ENCODE measurements at places on chromosomes 2 and 18.

- no peak for DNase-seq
Measured at GRCh38 chr2:100749771-100750542, 70.0 kb upstream of the NPAS2 start.

GRCh38 chr18:44548291-44549221 is 132.1 kb upstream of the SETBP1 start:
- no peak for DNase-seq

DNA sequence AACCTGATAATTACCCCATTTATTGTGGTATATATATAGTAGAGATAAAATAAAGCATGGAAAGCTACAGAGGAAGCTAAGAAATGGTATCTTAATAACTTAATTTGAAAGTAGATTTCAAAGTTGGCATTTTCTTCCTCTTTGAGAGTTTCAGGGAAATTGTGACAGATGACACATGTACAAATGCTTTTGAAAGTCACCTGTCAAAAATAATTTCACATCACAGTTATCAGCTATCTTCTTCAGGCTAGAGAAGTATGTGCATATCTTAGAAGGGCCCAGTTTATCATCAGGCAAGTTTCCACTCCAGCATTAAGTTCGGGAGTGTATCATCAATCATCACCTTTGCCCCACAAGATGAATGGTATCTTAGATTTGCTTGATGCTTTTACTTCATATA is 457.9 kb downstream of the LRRTM4 start:
- DNase-seq: no peak

GRCh38 chr2:24439280-24439970 is 51.6 kb upstream of the NCOA1 start:
- DNase-seq: no peak

DNA sequence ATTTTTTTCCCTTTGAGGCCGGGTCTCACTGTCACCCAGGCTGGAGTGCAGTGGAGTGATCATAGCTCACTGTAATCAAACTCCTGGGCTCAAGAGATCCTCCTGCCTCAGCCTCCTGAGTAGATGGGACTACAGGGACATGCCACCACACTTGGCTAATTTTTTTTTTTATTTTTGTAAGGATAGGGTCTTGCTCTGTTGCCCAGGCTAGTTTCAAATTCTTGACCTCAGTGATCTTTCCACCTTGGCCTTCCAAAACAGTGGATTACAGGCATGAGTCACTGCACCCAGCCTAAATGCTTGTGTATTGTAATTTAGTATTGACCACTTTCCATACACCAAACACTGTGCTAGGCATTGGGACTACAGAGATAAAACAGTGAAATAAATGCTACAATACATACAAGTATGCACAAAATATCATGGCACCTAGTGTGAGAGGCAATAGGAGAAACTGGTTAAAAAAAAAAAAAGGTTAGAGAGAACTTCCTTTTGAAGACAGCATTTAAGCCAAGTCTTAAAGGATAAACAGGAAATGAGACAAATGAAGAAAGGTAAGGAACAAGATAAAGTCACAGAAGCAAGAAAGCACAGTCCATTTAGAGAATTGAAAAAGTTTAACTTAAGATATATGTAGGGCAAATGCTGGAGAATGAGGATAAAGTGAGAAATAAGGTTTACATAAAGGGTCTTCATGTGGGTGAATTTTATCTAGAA is 113.4 kb downstream of the GORASP2 start:
- peak; percentile 13 for DNase-seq

DNA sequence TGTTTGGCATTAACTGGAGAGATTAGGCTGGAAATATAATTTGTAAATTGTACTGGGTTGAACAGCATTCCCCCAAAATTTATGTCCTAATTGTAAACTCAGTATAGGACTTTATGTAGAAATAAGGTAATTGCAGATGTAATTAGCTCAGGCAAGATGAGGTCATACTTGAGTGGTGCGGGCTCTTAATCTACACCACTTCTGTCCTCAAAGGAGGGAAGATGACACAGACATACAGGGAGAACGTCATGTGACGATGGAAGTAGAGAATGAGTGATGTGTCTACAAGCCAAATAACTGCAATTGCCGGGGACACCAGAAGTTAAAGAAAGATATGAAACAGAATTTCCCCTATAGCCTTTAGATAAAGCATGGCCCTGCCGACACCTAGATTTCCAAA is 1501.1 kb upstream of the PIK3C3 start:
- DNase-seq: no peak

DNA sequence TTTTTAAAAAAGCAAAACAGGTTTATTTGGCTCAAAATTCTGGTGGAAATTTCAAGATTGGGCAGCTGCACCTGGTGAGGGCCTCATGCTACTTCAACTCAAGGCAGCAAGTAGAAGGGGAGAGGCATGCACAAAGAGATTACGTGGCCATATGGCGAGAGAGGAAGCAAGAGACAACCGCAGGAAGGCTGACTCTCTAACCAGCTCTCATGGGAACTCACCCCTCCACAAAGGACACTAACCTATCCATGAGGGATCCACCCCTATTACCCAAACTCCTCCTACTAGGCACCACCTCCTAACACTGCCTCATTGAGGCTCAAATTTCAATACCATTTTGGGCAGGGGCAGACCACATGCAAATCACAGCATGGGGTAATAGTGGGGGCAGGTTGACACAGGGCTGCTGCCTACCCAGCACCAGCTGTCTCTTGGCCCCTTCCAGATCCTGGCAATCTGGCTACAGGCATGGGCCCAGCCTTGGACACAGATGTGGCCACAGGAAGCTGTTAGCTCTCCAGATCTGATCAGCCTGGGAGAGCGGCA is 2.0 kb upstream of the CAPN10 start:
- no peak for DNase-seq

GRCh38 chr2:194696690-194697089 is 960.3 kb upstream of the SLC39A10 start:
- DNase-seq: no peak

- no peak for DNase-seq
Measured at GRCh38 chr2:133247631-133248030, 320.6 kb downstream of the NCKAP5 start.

DNA sequence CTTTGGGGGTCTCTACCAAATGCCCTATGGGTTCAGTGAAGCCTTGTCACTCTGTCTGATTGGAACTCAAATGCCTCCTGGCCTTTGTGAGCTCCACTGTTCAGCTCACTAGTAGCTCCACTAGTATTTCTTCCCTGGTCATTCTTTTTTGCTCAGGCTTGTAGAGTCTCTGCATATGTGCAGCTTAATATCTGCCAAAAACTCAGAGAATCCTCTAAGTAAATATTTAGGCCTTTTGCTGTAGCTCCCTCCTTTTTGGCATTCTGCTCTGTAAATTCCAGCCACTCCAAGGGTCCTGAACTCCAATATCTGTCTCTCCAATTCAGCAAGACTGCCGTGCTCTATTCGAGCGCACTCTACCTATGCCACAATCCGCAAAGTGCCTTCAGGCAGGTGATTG is 146.5 kb downstream of the MAIP1 start:
- DNase-seq: no peak

DNA sequence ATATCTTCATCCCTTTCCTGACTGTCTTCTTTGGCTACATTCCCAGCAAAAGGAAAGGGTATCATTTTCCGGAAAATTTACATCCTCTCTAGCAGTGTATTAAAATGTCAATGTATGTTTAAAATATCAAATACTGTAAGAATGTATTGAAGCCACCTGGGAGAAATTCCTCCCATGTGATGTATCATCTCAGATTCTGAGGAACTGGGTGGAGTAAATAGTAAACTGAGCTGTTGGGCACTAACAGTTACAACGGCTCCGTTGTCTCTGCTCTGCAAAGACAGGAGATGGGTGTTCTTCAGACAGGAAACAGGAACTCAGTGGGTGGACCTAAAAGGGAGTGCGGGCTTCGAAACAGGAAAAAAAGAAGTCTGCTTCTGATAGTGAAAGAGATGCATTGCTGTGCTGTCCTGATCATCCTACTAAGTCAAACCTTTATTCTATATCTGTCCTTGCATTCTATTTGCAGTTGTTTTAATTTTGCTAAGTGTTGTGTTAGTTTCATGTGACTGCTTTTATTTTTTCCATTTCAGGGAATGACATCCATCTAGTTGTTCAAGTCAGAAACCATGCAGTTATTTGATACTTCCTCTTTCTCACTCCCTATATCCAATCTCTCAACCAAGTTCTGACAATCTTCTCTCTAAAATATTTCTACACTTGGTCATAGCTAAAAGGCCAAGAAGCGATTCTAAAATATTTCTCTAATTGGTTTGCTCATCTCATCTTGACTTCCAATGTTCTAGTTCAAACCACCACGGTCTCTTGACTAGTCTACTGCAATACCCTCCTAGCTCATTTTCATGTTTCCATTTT is 19.4 kb downstream of the DOK1 start:
- DNase-seq: peak; percentile 52

DNA sequence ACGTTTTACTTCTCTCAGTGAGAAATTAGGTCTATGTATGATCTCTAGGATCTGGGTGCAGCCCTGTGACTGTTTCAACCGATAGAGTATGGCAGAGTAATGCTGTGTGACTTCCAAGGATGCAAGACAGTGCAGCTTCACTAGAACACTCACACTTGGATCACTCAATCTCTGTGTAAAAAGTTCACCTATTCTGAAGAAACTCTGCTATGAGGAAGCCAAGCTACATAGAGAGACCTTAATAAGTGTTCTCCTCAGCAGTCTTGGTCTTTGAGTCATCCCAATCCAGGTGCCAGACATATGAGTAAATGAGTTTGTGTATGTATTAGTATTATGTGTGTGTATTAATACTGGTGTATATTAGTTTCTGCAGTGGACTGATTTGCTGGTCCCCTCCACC is 335.0 kb downstream of the NR4A2 start:
- DNase-seq: no peak

GRCh38 chr18:63306819-63307550 is 12.6 kb downstream of the BCL2 start:
- DNase-seq: no peak

DNA sequence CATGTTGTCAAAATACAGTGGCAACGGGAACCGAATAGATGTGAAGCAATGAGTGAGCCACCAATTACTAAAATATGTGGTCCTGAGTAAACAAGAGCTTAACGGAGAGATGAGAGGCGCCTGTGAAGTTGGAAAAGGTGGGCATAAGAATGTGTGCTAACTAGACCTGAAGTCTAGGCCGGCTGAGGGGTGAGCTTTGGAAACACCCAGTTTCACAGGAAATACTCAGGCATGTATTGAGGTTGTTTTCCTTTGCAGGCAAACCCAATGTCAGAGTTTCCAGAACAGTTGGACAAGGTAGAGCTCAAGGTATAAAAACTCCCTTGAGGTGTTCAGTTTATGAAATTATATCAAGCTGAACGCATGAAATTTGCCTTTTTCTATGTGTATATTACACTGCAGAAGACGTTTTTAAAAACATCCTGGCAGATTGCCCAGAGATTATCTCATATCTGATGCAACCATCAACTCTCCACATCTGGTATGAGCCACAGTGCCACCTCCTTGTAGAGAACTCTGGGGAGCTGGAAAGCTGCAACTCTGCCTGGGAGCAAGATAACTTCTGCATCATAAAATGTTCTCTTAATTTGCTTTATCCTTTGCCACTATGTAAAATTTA is 3.9 kb upstream of the WDSUB1 start:
- DNase-seq: peak; percentile 45

DNA sequence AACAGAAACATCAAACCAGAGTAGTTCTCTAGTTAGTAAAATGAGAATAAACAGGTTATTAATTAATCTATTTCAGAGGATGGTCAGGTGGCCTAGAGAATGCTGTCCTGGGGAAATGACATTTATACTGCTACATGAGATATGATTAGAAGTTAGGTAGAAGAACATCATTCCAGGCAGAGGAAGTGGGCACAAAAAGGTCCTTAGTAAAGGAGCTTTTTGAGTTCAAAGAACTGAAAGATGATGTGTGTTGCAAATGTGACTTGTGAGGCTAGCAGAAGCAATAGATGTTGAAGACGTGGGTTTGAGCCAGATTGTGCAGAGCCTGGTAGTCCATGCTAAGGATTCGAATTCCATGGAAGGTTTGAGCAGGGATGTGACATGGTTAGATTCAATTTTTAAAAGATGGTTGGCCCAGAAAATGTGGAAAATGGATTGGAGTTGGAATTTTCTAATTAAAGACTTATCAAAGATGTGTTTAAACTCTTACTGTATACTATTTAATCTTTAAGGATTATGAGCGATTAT is 34.2 kb downstream of the RAB10 start:
- no peak for DNase-seq

DNA sequence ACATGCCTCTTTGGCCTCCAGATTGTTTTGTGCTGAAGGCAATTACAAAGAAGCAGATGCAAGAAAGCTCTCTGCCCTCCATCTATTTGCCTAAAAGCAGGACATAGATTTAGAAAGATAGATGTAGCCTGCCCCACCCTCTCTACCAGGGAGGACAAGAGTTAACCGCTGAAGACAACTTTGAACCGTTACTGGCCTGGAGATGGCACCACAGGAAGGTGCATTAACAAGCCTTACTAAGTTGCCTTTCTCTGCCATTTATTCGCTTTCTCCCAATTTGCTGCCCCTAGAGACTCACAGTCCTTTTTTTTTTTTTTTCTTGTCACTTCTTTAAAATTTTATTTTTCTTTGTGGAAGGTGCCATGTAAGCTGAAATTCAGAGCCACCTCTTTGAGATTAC is 28.8 kb upstream of the RMDN2 start:
- DNase-seq: no peak

DNA sequence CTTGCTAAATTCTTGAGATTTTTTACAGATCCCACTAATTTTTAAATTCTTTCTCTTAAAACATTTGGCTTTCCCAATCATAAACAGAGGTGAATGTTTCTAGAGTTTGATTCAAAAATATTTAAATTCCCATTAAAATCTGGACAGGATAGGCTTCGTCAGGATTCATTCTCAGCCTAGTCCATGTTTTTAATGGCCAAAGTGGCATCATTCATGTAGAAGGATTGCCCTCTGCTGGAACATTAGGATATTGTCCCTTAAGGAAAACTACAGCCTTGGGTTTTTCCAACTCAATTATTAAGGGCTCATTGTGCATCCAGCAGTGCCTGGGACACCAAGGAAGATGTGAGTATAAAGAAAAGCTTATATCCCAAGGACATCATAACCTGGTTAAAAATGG is 71.7 kb downstream of the TPGS2 start:
- no peak for DNase-seq

- no peak for DNase-seq
Measured at GRCh38 chr2:170236680-170237047, 58.7 kb downstream of the MYO3B start.

GRCh38 chr2:55239656-55240222 is 7.3 kb downstream of the RPS27A start:
- DNase-seq: no peak

- DNase-seq: no peak
Measured at GRCh38 chr2:200962811-200963123, 693 bp downstream of the ORC2 start.

- no peak for DNase-seq
Measured at GRCh38 chr2:208192611-208193236, 2.9 kb upstream of the C2orf80 start.

DNA sequence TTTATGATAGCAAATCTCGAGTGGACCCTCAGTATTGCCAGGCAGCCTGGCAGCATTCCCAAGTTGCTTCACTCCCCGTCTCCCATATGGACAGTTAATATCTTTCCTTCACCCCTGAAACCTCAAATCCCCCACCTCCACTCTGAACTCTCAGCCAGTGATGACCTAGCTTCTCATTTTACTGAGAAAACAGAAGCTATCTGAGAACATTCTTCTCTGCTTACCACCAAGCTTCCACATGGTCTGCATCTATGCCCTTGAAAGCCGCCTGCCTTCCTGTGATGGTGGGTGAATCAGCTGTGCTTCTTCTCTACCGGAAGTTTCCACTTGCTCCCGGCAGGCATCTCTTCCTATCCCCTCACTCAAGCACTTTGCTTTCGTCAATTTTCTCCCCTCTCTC is 529.2 kb downstream of the EPHA4 start:
- no peak for DNase-seq

GRCh38 chr2:166972002-166972401 is 83.7 kb downstream of the XIRP2 start:
- no peak for DNase-seq

GRCh38 chr2:225052703-225053102 is 10.4 kb upstream of the DOCK10 start:
- peak; percentile 72 for DNase-seq

Data from CD4-positive, alpha-beta T cell treated with Interleukin-17A for 1 hour (primary cell).